Suppressor macrophage treated with lipopolysaccharide for 1 hour (primary cell): ENCODE measurements at places on chromosomes 6 and 20.

- DNase-seq = no peak
Observed at GRCh38 chr20:38878866-38879265, 47.4 kb upstream of the FAM83D start.

GRCh38 chr6:43070028-43070632 lies 6.0 kb upstream of the PTK7 start:
- peak; percentile 54 for DNase-seq

DNA sequence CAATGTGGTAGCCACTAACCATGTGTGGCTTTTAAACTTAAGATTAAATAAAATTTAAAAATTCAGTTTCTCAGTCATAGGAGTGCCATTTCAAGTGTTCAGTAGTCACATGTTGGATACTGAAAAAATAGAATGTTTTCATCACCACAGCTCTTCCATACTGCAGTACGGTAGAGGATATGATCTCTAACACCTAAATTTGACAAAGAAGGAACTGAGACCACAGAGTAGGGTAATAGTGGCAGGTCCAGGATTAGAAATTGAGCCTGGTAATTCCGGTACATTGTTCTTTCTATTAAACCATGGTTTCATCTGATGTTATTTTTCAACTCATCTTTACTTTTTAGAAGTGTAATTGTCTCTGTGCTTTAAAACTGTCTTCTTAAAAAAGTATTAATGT lies 104.0 kb downstream of the CD2AP start:
- DNase-seq = no peak

DNA sequence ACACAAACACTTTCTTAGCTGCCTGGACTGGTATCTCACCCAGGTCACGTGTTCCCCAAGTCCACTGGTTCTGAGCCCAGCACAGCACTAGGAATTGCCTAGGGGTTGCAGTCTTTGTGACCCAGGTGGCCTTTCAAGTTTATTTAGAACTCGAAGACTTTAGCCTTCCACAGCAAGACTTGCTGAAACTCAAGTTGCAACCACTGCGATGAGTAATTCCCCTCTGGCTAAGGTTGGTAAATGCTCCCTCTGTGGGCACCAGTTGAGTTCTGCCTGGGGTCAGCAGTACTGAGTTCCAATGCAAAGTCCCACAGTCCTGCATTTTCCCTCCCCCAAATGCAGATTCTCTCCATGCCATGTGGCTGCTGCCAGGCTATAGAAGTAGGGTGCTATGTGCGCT lies 77.6 kb upstream of the MOCS1 start:
- no peak for DNase-seq

DNA sequence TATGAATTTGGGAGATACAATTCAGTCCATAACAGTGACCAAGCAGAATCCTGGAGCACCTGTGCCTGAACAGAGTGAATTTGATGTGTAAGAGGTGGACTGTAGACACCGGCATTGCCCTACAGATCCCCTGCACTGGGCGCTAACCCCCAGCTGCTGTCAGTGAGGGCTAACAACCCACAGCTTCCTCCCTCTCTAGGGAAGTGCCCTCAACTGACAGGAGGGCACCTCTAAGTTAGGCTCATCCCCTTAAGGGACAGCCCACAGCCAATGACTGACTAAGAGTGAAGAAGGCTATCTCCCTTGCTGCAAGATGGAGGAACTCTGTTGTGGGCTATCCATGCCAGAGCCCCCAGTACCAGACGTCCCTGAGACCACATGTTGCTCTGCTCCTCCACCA lies 15.3 kb upstream of the BPIFB1 start:
- peak; percentile 63 for DNase-seq

GRCh38 chr6:42175860-42176259 lies 2.7 kb downstream of the GUCA1A start:
- DNase-seq = no peak

GRCh38 chr20:49112596-49113274 lies 66.6 kb downstream of the CSE1L start:
- no peak for DNase-seq

- DNase-seq = no peak
Observed at GRCh38 chr6:56916849-56917551, 37.9 kb upstream of the BEND6 start.

DNA sequence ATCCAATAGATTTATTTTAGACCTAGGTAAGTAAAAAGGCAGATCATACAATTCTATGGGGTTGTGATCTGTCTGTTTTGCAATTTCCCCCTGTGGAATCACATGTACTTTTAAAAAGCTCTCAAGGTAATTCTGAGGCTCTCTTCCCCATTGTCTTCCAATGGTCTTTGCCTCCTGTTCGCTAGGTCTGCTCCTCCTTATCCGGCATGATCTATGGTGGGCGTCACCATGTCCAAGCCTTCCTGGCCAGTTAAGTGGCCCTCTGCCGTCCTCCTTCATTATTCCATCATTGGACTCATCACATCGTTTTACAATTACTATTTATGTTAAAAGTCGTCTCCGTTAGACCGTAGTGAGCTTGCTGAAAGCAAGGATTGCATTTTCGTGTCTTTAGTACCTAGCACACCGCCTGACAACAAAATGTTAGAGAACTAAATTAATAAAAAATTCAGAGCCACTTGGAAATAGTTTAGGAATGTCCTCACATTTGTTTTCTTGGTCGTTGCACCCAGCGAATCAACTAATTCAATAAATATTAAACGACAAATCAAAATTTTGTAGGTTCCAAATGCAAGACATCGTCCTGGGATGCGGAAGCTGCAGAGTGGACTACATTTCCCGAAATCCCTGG lies 2.2 kb upstream of the STXBP5 start:
- peak; percentile 53 for DNase-seq

GRCh38 chr6:11008821-11009220 lies 35.3 kb downstream of the ELOVL2 start:
- DNase-seq = no peak

GRCh38 chr20:24969186-24970029 lies 20.3 kb downstream of the CST7 start:
- no peak for DNase-seq

DNA sequence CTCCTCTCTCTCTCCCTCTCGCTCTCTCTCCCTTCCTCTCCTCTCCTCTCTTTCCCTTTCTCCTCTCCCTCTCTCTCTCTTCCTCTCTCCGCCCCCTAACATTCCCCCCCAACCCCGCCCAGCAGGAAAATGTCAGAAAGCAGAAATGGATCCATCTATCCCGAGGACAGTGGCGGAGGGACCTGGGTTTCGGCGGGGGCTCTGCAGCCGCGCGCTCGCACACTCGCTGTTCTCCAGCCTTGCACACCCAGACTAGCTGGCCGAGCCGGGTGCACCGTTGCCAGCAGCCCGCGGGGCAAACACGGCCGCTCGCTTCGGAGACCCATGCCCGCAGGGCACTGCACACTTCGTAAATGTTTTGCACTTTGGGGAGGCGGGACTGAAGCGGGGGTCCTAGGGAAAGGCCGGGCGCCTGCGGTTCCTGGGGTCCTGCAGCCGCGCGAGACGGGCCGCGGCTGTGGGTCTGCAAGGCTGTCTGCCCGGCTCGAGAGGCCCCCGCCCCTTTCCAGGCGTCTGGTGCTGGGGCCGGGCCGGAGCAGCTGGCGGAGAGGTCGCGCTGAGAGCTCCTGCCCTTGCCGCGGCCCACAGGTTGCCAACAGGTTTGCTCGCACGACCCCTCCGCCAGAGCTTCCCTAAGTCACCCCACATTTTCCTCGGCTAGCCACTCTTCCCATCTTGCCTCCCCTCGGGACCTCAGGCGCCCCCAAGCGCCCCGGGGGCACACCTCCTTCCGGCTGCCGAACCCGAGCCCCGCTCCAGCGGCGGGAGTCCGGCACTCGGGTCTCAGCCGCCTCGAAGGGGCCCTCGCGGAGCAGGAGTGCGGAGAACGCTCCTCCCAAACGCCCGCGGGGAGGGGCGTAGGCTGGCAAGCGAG lies 818 bp upstream of the MDGA1 start:
- DNase-seq = peak; percentile 51

- DNase-seq = no peak
Observed at GRCh38 chr6:10385524-10386132, 29.2 kb downstream of the TFAP2A start.

GRCh38 chr6:1385129-1386037 lies 4.0 kb upstream of the FOXF2 start:
- DNase-seq = no peak

- DNase-seq = no peak
Observed at GRCh38 chr20:62694868-62695267, 13.8 kb upstream of the NTSR1 start.

GRCh38 chr20:34979366-34980153 lies 23.9 kb downstream of the MYH7B start:
- no peak for DNase-seq

GRCh38 chr6:71471718-71472117 lies 183.1 kb downstream of the OGFRL1 start:
- no peak for DNase-seq

GRCh38 chr6:15453186-15453585 lies 207.3 kb downstream of the JARID2 start:
- no peak for DNase-seq

GRCh38 chr20:23095499-23095898 lies 9.4 kb upstream of the CD93 start:
- DNase-seq = no peak

DNA sequence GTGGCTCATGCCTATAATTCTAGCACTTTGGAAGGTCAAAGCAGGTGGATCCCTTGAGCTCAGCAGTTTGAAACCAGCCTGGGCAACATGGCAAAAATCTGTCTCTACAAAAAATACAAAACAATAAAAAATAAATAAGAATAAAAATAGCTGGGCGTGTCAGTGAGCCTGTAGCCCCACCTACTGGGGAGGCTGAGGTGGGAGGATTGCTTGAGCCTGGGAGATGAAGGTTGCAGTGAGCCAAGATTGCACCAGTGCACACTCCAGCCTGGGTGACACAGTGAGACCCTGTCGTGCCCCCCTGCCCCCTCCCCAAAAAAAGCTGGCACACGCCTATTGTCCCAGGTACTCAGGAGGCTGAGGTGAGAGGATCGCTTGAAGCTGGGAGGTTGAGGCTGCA lies 35.1 kb upstream of the SRPK1 start:
- DNase-seq = no peak

DNA sequence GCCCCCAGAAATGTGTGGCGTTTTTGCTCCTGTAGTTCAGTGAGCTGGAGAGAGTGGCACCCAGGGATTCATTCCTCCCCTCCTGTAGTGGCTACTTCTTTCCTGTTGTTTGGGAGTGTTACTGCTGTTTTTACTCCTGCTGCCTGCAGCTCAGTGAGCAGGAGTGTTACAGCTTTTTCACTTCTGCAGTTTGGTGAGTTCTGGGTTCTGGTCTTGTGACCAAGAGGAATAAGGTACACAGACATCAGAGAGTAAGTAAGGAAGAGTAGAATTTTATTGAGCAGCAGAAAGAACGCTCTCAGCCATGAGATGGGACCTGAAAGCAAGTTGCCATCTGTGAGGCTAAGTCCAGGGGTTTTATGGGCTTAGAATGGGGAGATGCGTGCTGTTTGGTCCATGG lies 966.3 kb upstream of the CITED2 start:
- DNase-seq = no peak

DNA sequence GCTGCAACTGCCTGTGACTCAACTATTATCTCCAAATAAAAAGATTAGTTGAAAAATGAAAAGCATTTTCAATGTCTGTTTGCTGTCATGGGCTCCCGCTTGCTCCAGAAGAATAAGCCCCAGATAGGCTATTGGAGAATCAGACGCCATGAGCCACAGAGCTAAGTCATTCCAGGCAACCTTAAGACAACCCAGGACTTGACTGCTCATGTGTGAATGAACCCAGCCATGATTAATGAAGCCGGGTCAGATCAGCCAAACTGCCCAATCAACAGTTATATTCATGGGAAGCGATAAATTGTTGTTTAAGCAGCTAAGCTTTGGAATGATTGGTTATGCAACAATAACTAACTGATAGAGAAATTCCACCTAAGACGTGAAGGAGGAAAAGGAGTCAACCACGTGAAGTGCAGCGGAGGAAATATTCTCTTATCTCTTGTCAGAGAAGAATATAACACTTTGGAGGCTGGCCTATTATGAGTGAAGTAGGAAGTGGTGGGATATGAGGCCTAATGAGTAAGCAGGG lies 64.2 kb downstream of the DOK5 start:
- DNase-seq = no peak

DNA sequence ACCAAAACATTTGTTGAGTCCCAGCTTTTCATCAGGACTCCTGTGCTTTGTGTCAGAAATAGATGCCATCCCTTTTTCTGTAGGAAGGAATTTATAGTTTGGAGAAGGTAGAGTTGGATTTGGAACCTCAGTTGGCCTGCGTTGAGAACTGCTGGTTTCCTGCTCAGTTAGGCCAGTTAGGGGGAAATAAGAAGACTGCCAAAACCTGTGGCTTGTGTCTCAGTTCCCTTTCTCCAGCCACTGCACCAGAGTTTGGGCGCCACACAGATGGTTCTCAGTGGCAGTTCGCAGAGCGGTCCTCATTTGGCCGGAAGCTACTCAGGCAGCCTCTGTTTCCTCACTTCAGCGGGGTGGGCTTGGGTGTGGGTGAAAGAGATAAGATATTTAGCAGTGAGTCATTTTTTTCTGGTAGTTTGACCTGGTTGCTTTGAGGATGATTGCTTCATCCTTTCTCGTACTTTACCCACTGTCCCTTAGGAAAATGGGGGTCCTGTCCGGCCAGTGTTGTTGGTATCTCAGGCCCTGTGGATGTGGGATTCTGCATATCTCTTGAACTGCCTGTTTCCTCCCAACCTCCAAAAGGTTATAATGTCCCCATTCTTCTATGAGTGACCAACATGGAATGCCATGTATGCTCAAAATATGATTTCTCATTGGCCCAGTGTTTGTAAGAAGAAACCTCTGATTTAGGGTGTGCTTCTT lies 53.7 kb downstream of the JARID2 start:
- peak; percentile 53 for DNase-seq

DNA sequence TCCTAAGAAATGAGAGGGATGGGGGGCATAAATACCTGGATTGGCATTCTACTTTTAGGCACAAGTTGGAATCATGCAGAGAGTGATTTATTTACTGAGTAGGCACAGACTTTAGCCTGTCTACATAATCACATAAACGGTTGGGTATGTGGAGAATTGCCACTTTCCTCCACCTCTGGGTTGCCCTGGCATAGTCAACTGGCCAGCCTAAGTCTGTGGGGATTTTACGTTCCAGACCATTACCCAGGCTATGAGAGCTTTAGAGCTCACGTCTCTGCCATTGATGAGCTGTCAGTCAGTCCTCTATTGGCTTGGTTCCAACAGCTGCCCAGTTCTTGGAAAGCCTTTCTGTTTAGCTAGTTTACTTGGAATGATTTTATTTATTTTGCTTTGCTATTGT lies 5.0 kb upstream of the BHLHE23 start:
- DNase-seq = no peak

DNA sequence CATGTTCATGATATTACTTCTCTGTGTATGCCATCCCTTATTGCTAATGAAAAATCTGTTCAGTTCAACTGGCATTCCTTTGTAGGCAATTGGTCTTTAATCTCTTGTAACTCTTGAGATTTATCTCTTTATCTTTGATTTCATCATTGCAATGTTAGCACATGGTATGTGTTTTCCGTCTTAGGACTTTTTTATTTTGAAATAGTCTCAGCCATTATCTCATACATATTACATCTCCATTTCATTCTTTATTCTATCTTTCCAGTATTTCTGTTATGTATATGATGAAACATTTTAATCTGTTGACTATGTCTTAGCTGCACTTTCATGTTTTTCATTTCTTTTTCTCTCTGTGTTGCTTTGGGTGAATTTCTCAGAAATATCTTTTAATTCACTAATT lies 58.1 kb downstream of the VSTM2L start:
- no peak for DNase-seq

GRCh38 chr6:46129629-46130511 lies at the start of gene ENPP4:
Gene ENPP4 (plus strand): TSS chr6:46129989. CDS start chr6:46139584, 9,595 bp downstream.
- peak; percentile 96 for DNase-seq
